Mucosa of descending colon (tissue), 3 donors: ENCODE measurements at places on chromosomes 16 and 17. TPM values are rescaled to one million over a fixed set of nuclear protein-coding genes. Genes with fewer than 3 reads are reported as not detected.

Gene YPEL2
- total RNA-seq: 32.8 TPM

- DNase-seq: peak; percentile 49
Measured at GRCh38 chr16:30354423-30355143, 525 bp downstream of the CD2BP2 start.

GRCh38 chr17:7627250-7628121 is at the start of gene SAT2:
Gene SAT2, minus strand, starts transcription at chr17:7627821. Its CDS starts 186 bp downstream, at chr17:7627635.
- DNase-seq: peak; percentile 96

DNA sequence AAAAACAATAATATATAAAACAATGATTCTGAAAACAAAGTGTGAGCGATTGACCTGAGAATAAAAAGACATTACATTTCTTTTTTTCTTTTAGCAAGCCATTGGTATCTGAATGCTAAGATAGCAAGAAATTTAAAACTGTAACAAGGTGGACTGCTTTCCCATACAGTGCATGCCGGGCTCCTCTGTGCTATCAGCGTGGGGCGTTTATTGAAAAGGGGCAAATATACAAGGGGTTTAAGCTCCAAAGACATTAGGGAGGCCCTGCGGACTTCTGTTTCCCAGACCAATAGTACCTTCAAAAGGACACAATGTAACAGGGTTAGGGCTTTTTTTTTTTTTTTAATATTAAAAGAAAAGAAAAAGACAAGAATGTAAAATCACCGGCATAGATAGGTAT is 261.3 kb downstream of the ZFHX3 start:
- no peak for DNase-seq

Gene MYH2
- not detected for total RNA-seq

GRCh38 chr17:80631142-80632045 is 86.8 kb downstream of the RPTOR start:
- DNase-seq: no peak

GRCh38 chr16:75614066-75614897 is 8.8 kb downstream of the ADAT1 start:
- no peak for DNase-seq

GRCh38 chr16:17454162-17454730 is 16.5 kb downstream of the XYLT1 start:
- no peak for DNase-seq

Gene KRTAP16-1
- total RNA-seq: not detected

DNA sequence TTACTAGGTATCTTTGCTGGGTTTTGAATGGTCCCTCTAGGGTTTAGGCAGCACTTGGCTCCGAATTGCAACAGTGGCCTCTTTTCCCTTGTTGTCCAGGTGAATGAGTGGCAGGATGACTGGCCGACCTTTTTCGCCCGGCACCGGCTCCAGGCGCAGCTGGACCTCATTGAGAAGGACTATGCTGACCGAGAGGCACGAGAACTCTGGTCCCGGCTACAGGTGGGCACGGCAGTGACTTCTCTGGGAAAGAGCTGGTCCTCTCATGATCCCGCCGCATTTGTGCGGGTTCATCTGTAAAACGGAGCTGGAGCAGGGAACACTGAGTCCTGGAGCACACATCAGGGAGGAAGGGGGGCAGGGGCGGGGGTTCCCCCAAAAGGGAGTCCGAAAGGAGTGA is 3.1 kb upstream of the TBCD start:
- DNase-seq: no peak

- DNase-seq: no peak
Measured at GRCh38 chr16:89596957-89597649, 16.3 kb upstream of the DPEP1 start.

- DNase-seq: peak; percentile 52
Measured at GRCh38 chr17:2094891-2095535, 40.1 kb downstream of the HIC1 start.

DNA sequence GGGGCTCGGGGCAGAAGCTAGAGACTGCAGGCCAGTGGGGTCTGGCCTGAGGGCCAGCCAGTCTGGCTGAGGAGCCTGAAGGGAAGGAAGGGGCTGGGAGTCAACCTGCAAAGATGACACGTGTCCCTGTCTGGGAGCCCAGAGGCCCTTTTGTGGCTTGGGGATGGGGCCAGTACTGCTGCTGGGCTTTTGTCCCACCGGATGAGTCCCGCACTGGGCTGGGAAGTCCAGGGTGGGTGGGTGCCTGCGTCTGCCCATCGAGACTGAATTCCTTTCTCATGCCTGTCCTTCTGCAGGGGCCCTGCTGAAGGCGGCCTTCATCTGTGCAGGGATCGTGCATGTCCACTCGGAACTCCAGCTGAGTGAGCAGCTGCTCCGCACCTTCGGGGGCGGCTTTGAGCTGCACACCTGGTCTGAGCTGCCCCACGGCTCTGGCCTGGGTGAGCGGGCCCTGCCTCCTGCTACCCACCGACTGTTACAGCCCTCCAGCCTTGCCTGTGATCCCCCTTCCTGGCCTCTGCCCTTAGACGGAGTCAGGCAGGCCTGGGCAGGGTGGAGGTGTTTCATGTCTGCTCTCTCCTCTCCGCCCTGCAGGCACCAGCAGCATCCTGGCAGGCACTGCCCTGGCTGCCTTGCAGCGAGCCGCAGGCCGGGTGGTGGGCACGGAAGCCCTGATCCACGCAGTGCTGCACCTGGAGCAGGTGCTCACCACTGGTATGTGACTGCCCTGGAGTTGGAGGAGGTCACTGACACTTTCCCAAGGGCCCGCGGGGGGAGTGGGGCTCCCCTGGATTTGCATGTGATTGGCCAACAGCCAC is 20.9 kb downstream of the FCSK start:
- DNase-seq: no peak

Gene EVI2A
- 6.0 TPM for total RNA-seq

GRCh38 chr16:14306485-14307058 is 235.5 kb downstream of the MRTFB start:
- no peak for DNase-seq

DNA sequence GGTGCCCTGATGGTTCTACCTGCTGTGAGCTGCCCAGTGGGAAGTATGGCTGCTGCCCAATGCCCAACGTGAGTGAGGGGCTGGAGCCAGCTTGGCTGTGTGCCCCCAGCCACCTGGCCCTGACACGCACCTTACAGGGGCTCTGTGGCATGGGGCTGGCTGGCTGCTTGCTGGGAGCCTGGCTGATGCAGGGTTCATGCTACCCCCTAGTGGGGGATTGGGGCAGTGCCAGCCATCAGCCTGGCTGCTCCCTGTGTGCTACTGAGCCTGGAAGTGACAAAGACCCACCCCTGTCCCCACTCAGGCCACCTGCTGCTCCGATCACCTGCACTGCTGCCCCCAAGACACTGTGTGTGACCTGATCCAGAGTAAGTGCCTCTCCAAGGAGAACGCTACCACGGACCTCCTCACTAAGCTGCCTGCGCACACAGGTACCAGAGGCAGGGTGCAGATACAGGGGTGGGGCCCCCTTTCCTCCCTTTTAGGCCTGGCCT is 5.7 kb downstream of the GRN start:
- peak; percentile 85 for DNase-seq

Gene LITAFD
- total RNA-seq: not detected

- DNase-seq: peak; percentile 84
Measured at GRCh38 chr16:89545831-89546574, 14.5 kb upstream of the RPL13 start.

Gene SULT1A2
- 17.2 TPM for total RNA-seq

Gene PIRT
- total RNA-seq: 0.55 TPM

GRCh38 chr16:55834049-55834448 is 1.2 kb upstream of the CES1 start:
- no peak for DNase-seq

- DNase-seq: no peak
Measured at GRCh38 chr17:5862395-5862794, 207.8 kb upstream of the WSCD1 start.

DNA sequence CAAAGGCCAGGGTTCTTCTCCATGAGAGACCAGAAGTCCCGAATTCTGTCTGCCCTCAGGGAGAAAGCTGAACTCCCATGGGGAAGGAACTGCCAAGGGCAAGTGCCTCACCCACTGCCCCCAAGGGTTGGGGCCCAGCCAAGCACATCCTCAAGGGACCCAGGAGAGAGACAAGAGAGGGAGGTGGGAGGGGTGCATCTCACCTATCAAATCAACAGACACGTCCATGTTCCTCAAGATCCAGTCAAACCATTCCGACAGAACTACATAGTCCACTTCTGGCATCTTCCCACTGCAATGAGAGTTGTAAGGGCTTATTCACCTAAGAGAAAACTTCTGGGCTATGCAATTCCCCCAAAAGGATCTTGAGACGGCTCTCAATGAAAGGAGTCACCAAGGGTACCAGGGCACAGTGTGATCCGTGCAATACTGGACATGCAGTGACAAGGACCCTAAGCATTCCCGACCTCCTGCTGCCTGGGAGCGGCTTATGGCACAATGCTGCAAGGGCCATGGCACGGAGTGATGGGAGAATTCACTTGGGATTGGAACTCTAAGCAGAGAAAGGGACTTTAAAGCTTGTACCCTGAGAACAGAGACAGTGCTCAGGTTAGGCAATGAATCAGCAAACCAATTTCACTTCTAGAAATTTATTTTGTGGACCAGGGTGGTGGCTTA is 32.2 kb downstream of the TK2 start:
- DNase-seq: no peak

Gene PIGW
- 4.6 TPM for total RNA-seq

DNA sequence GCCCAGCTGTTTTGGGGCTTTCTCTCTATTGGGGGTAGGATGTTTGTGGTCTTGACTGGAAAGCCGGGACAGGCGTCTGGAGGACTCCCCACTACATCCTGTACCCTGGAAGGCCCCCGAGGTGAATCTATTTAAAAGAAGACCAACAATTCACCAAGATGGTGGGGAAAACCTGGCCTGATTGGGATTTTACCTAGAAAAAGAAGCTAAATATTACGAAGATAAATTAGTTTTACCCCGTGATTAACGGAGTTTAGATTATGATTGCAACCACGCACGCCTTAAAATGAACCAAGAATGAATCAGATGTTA is 779 bp upstream of the CCDC102A start:
- DNase-seq: no peak

GRCh38 chr16:1101573-1102332 is 5.7 kb upstream of the C1QTNF8 start:
- DNase-seq: no peak

GRCh38 chr17:45256114-45256966 is 5.6 kb downstream of the SPATA32 start:
- DNase-seq: no peak

Gene PYY
- total RNA-seq: 55.4 TPM

Gene LGALS9B
- total RNA-seq: 55.3 TPM

- DNase-seq: no peak
Measured at GRCh38 chr16:1545044-1546040, 11.9 kb downstream of the TMEM204 start.

GRCh38 chr17:82055023-82055964 is 3.6 kb downstream of the GPS1 start:
- no peak for DNase-seq

- DNase-seq: no peak
Measured at GRCh38 chr17:16406742-16407674, 8.4 kb upstream of the TRPV2 start.

- no peak for DNase-seq
Measured at GRCh38 chr17:60248618-60249289, 99.0 kb downstream of the CA4 start.

DNA sequence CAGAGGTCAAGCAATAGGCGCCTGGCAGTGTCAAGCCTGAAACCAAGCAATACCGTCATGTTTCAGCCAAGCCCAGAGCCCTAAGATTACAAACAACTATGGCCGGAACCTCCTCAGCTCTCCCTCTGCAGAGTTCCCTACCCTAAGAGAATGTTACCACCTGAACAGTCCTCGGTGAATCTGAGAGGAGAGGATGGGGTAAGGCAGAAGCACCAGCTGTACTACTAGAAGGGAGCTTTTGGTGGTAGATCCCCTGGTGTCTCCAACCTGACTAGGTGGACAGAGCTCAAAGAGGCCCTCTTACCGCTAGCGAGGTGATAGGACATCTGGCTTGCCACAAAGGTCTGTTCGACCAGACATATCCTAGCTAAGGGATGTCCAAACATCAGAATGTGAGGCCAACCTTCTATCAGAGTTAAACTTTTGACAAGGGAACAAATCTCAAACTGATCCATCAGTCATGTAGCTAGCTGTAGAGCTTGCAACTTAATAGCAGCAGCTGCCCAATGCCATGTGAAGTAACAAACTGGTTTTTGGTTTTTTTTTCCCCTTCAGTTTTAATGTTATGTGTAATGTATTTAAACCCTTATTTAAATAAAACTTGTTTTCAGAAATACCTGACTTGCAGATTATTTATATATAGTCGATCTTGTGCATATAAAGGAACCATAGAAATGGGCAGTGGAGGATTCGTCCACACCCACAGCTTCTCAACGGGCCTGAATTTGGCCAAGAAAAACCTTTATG is 2.5 kb downstream of the EIF1 start:
- no peak for DNase-seq

Gene SEBOX
- total RNA-seq: not detected

DNA sequence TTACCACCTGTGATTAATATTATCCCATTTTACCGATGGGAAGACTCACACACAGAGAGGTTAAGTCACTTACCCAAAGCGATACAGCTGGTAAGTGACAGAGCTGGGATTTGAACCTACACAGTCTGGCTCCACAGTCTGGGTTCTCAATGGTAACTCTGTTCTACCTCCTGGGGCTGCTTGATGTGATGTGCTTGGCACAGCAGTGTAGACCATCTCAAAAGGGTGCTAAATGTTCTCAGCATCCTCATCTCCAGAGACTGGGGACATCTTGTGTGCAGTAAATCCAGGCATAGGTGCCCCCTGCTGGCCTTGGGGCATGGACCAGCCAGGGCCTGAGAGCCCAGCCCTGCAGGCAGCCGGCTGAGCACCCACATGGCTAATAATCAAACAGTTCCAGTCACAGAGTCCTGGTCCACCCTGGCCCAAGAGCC is 15.4 kb upstream of the KATNB1 start:
- no peak for DNase-seq

Gene SLC35G6
- total RNA-seq: not detected

- no peak for DNase-seq
Measured at GRCh38 chr16:927406-927805, 43.4 kb downstream of the LMF1 start.

Gene CLDN6
- not detected for total RNA-seq

DNA sequence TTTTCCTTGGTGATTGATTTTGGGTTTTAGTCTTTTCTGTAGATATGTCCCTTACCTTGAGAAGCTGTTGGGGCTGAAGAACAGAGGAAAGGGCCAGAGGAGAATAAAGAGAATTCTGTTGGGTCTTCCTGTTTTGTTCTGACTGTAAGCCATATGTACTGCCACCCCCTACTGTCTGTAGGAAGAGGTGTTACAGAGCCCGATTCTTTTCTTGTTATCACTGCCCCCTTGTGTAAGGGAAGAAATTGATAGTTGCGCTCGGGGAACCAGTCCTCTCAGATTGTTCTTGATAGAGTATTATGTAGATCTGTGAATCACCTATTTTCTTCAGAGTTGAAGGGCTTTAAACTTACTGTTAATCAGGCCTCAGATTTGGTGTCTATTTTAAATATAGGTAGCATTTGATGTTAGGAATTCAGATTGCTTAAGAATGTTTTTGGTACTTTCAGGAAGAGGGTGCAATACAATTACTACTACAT is 2.4 kb downstream of the TANC2 start:
- no peak for DNase-seq

GRCh38 chr17:26809033-26809432 is 484.9 kb upstream of the WSB1 start:
- no peak for DNase-seq

Gene BCAR1
- total RNA-seq: 134 TPM

Gene KRT33A
- total RNA-seq: not detected
